Left lung (tissue), 14 donors: ENCODE measurements at places on chromosomes 7 and 10.
A peak's percentile ranks its signal among the peaks of the same experiment; 100 is the strongest.

DNA sequence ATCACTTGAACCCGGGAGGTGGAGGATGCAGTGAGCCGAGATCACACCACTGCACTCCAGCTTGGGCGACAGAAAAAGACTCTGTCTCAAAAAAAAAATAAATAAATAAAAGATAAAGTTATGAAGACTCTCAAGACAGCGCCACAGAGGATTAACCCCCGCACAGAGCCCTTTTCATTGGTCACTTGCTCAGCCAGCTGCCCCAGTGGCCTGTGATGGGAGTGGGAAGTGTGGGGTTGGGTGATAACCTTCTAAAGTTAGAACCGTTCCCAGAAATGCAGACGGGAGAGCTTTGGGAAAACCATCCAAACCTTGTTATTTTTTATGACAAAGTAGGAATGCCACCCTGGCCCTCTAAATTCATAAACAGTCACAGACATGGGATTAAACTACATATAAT, 57.4 kb downstream of the PARP12 start:
- no peak for DNase-seq

DNA sequence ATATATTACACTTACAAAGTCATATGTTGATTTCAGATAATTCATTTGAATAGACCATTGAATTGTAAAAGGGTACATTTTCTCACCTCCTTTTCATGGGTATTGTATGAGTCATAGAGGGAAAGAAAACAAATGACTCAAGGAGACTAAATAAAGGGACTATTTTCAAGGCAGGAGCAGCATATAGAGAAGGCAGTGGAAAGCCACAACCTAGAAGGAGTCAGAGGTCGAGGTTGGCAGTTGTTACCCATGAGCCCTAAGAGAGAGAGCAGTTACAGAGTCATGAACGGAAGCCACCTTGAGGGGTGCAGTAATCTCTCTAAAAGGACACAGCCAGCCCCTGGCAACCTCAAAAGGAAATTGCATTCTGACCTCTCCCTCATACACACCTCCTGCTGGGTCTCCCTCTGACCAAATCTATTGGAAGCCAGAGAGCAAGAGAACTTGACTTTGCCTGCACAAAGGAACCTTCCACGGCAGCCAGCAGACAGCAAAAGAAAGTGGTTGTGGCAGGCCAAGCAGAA, 137.9 kb downstream of the GRM8 start:
- no peak for DNase-seq

GRCh38 chr7:139918480-139918879, 89.4 kb downstream of the TBXAS1 start:
- DNase-seq, result no peak

DNA sequence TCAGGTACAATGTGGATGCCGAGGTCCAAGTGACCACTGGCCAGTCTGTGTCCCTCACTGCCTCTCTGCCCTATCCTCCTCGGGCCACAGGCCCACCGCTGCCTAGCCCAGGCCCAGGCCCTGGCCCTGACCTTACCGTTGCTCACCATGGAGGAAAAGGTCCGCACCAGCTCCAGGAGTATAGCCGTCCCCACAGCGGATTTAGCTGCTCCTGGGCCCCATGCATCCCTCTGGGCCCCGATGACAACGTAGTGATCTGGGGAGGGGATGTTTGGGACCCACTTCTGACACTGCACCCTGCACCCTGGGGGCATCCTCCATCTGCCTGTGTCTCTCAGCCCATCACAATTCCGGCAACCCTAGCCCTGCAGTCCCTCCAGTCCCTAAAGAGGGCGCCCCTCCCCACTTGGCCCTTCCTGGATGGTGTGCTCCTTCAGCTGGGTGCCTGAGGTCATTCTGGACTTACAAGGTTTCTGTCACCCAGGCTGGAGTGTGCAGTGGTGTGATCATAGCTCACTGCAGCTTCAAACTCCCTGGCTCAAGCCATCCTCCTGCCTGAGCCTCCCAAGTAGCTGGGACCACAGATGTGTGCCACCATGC, 12.1 kb downstream of the TFR2 start:
- no peak for DNase-seq

GRCh38 chr7:44279731-44280505, 45.5 kb downstream of the CAMK2B start:
- DNase-seq, result peak; percentile 16

- no peak for DNase-seq
These were observed 483.0 kb downstream of the MAGI2 start for GRCh38 chr7:78970440-78970916.

DNA sequence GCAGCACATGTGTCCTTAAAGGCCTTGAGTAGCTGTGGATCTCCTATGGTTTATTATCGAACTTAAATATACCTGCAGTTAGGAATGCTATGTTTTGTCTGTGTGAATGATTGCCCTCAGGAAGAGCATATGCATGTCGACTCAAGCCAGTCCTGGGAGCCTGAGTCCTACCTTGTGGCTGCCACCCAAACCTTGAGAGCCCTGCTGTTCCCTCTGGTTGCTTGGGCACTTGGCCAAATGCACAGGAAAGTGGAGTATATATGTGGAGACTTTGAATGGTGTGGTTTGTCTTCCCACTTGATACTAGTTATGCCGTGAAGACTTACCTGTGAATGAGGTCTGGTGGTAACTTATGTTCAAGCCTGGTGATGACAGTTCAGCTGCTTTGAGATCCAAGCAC, 409.8 kb downstream of the LRMDA start:
- DNase-seq, result no peak

- no peak for DNase-seq
These were observed 87.4 kb downstream of the INPP5A start for GRCh38 chr10:132624847-132625471.

DNA sequence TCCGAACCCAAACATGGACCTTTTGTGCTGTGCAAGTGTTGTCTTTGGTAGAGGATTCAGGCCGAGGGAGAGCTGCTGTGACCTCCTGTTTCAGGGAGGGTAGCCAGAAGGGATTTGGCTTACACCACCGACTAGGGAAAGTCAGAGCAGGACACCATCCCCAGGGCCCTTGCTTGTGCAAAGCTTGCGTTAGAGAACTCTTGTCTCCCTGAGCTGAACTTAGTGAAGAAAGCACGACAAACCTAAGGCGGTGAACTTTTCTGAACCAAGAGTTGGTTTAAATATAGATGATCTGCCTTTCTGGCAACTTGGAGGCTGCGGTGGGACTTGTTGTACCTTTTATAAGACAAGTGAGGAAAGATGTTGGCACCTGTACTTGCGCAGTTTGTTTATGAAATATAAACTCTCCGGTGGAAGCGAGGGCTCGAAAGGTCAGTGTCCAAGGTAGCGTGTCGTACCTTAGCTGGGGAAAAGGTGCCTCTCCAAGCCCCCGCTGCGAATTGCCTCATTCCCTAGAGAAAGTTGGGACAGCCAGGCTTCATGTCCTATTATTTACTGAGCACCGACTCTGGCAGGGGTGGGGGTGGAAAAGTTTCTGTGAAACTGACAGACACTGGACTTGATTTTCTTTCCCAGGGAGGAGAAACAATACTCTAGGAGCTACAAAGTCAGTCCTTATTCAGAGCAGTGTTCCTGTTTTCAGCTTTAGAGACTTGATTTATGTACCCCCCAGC, 31.6 kb downstream of the WBP1L start:
- DNase-seq, result no peak

DNA sequence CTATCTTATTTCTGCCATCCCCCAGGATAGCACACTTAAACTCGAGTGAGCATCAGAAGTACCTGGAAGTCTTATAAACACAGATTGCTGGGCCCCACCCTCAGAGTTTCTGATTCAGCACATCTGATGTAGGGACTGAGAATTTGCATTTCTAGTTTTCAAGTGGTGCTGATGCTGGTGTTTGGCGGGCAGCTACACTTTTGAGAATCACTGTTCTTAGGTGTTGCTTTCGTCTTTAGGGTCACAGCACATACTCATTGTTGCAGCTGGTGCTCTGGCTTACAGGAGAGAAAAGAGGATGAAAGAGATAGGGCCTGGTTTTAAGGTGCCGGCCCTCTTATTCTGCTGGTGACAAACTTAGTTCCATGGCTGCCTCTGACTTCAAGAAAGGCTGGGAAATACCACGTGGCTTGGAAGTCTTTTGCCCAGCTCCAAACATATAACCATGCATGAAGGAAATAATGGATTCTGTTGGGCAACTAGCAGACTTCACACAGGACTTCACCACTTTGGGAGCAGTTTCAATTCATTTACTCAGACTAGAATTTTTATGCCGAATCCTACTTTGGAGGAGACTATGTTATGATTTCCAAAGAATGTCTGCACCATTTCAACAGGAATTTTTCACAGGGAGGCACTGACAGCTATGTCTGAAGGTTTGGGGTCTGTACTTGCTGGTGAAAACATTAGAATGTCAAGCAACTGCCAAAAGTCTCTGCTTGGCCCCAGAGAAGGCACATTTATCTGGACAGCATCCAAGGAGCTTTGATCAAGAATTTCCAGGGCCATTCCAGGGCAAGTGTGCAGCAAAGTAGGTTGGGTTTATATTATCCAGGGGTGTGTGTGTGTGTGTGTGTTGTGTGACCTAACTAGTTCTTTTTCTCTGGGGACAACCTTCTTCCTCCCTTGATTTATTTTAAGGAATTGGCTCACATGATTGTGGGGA, 6.9 kb upstream of the MINDY4 start:
- peak; percentile 81 for DNase-seq
